ENCODE measurements at places on chromosomes 5 and 9.

GRCh38 chr5:143796753-143797152 lies 15.2 kb upstream of the HMHB1 start:
- no peak for DNase-seq

DNA sequence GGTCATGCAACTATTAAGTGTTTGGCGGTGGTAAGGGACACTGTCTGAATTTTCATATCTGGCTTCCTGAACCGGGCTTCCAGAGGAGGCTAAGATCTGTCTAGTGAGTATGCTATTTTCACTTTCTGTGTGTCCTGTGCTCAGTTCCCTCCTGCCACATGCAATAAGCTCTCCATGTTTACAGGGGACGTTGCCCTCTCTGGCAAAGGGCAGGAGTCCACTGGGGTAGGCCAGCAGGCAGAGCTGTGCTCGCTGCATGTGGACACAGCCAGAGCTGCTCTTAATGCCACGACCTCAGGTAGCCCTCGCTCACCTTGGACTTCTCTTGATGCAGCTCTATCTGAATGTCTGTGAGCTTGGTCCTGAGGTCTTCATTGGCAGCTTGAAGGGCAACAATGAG lies 111.2 kb downstream of the JAKMIP2 start:
- no peak for DNase-seq

DNA sequence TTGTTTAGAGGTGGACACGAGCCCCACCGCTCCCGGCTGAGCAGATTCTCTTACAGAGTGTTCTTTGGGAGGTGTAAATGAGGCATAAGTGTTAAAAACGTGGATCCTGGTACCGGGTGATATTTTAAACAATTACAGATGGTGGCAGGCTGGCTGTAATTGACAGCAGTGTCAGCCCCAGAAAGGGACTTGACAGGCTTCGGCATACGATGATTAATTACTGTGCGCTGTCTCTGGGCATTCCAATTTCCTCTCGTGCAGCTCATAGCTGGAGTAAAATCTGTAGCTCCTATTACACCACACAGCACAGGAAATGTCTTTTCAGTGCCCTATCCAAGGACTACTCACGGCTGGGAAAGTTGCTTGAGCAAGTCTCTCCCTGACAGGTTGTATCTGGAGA lies 305.4 kb upstream of the IRX2 start:
- no peak for DNase-seq

DNA sequence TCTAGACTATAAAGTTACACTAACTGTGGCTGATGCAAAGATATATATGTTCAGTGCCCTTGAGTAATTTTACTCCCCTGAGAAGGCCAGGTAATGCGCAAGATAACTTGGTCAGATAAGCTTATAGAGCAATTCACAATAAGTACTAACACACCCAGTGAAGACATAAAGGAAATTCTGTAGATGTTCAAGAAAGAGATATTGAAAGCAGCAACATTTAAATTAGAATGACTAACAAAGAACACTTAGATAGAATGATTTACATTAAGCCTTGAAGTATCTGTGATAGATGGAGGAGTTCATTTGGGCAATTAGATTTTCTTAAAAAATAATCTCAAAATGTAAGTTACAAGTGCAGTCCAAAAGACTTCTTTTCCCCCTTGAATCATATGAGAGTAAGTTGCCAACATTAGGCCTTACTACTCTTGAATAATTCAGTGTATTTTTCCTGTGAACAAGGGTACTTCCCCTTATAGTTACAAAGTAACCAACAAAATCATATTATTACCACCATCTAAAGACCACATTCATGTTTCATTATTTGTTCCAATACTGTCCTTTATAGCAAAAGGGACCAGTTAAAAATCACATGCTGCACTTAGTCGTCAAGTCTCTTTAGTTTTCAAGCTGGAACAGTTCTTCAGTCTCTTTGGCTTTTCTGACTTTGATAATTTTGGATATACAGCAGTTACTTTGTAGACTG lies 44.4 kb upstream of the ELOVL7 start:
- DNase-seq, result no peak

GRCh38 chr5:108054349-108054748 lies 327.5 kb downstream of the FBXL17 start:
- no peak for DNase-seq

DNA sequence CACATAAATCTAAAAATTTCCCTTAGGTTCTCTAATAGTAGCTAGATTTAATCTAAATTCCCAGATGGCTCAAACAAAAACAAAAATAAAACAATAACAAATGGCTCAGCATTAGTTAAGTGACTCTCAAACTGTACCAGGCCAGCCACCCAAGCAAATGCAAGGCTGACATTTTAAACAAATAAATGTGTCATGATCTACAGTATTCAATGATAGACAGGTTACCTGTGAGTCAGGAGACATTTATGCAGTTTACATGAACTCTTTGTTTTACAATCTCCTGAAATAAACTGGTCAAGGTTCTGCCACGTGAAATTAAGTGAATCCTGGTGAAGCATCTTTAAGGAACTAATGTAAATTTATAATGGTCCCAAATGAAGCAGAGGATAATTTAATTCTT lies 580.2 kb upstream of the PTPRD start:
- no peak for DNase-seq

DNA sequence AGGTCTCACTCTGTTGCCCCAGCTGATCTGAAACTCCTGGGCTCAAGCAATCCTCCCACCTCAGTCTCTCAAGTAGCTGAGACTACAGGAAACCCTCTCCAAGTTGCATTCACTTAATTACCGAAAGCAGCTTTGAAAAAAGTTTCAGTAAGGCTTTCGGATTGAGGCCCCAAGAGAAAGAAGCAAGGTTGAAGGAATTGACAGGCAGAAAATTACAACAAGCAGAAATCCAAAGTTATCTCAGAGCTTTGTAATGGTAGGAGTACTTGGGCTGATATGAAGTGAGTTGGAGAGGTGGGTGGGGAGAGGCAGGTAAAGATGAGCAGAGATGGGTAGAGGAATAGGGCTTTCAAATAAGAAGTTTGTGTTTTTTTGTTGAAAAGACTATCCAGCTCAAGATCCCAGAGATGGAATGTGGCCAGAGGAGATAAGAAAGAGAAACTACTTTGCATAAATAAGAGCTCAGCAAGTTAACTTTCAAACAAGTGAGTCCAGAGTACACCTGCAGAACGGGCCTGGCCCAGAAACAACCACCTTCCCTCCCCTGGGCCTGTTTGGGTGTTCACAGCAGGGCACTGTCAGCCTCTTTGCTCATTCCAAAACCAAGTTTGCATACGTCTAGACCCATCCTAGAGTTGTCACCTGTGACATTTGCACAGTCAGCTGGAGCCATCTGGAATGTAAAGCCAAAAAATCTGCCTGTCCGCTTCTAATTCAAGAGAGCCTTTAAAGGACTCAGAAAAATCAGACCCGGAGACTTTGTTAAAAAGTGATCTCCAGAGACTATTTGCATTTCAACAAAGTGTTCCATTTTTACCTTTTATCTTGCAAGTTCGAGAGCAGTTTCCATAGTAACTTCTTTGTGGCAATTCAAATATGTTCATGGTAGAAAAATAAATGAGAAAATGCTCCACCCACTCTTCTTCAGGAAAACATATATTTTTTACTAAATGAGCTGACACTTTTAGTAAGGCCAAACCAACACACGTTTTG lies 2.2 kb upstream of the CLINT1 start:
- no peak for DNase-seq

DNA sequence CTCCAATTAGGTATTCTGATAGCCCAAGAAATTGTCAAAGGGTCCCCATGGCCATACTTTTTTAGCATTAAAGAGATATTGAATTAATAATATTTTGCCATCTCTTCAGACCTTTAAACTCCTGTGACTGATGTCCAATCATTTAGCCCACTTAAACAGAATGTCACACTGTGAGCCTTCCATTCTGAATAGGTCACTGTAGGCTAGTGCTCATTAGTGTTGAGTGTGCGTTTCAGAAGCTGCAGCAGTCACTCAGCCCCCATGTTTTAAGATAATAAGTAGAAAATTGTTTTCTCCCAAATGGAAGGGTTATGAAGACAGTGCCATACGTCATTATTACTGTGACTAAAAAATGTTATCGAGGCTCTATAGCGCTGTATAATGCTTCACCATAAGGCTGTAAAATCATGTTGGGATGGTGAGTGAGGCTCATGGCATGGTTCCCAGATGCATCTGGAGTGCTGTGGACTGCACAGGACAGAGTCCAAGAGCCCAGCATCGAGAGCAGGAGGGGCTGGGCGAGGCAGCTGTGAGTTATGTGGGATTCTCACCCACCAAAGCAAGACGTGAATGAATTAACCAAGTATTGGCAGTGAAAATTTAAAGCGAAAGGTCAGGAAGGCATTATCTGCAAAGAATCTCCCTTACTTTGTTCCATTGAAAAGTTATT lies 2112.9 kb upstream of the WWC1 start:
- no peak for DNase-seq

DNA sequence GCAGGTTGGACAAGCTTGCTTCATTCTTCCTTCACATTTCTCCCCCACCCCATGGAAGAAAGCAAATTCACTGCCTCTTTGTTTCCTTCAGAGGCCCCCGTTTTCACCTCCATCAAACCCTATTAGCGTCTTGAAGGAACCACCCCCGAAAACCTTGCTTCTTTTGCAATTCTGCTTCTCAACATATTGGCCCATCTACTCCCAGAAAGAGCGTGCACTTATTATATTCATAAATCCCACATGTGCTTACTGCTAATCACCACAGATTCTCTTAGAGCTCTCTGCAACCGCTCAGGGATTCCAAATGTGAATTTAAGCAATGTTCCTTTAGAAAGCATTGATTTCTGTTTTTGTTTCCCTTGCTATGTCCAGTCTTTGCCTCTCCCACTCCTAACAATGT lies 1.1 kb downstream of the F2RL2 start:
- no peak for DNase-seq

- DNase-seq, result no peak
Observed at GRCh38 chr5:1734908-1735289, 64.7 kb downstream of the MRPL36 start.

DNA sequence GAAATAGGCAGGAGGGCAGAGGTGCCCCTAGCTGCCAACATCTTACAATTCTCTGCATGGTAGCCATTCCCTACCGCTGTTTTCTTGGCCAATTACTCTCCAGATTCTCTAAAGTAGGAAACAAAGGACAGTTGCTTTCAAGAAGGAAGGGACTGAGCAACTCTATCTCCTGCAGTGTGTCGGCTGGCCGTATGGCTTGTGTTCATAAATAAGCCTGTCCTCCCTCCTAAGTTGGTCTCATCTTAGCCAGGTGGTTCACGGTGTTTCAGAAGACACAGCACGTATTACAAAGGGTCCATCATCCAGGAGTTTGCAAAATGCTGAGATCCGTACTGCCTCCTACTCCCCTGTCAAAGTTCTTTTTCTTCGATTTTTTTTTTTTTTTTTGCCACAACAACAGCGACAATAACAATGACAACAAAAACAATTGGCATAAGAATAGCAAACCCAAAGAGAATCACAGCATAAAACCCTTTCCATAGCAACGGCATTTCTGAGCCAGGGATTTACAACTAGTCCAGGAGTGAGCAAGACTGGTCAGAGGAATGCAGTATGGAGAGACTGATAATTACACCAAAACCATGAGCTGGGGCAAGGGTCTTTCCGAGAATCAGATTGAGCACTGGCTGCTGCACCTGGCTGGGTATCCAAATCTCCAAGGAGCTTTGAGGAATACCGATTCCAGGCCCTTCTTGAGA lies 212.8 kb downstream of the SLIT3 start:
- no peak for DNase-seq

- peak; percentile 93 for DNase-seq
Observed at GRCh38 chr5:157252711-157253465, 13.0 kb upstream of the CYFIP2 start.
